ENCODE measurements at places on chromosomes 5 and 9.

GRCh38 chr5:106675687-106676086, 995.0 kb downstream of the EFNA5 start:
- DNase-seq = no peak

GRCh38 chr9:29799227-29799626, 2225.9 kb upstream of the C9orf72 start:
- no peak for DNase-seq

DNA sequence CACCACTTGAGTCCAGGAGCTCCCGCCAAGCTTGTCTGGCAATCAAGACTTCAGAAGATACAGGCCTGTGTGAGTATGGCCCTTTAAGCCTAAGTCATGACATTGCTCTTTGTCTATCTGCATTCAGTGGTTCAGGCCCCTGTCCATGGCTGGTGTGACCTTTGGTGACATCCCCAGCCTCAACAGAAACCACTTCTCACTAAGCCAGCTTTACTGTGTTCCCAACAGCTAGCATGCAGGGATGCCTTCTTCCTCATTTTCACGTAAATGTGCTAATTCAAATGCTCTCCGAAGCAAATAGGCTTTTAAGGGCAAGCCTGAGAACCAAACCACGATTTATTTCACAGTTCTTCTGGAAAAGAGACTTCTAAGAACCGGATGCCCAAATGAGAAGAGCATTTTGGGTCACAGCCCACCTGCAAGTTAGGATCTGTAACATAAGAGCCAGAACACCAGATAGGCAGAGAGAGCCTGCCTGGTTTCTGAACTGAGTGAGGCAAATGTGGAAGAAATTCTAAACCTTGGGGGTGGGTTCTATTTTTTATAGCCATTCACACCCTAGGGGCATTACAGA, 14.9 kb downstream of the CD180 start:
- DNase-seq = no peak

GRCh38 chr5:16617274-16617968, 624 bp upstream of the RETREG1 start:
- DNase-seq = peak; percentile 41

DNA sequence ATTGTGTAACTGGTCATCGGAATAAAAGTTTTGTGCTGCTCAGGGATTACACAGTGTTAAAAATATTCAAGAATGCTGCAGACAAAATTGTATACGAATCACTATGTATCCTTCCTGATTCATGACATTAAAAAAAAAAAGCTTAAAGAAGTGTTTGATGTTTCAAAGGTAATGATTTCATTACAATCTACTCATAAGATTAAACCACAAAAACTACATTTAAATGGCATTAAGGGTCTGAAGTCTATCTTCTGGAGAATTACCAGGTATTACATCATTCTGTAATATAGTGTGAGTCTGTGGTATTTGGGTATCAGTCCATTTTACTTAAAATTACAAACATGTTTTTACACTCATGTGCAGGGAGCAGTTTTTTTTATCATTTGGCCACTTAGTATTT, 324.4 kb downstream of the NDUFS4 start:
- DNase-seq = no peak

GRCh38 chr9:21434202-21435014, 5.8 kb upstream of the IFNA1 start:
- DNase-seq = peak; percentile 14

GRCh38 chr9:113566712-113567071, 103.2 kb downstream of the RGS3 start:
- no peak for DNase-seq

DNA sequence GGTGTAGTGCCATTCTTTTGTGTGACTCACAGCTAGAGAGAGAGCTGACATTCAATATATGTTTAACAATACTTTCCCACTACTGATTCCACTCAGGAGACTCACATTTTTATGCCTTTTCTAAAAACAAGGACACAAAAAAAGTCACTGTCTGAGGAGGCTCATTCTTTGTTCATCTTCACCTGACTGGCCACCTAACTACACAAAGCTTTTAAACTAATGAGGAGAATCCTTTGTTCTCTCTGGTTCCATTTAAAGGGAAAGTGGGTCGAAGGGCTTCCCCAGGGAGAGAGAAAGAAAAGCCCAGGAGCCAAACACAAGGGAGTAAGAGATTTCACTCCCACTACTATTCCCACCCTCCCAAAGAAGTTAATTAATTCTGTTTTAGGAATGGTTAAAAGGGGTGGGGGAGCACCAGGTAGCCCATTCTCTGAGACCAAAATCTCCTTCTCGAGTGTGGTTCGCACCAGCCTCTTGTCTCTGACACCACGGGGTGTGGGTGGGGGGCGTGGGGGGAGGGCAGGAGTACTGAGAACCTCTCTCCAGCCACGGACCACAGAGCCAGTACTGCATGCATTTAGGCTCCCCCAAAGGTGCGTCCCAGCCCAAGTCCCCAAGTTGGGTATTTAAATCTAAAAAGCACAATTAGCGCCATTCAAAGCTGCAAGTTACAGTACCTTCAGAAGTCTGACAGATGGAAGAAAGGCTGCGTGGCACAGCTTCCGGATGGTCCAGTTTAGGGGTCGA, 747 bp downstream of the TRPM3 start:
- DNase-seq = no peak

DNA sequence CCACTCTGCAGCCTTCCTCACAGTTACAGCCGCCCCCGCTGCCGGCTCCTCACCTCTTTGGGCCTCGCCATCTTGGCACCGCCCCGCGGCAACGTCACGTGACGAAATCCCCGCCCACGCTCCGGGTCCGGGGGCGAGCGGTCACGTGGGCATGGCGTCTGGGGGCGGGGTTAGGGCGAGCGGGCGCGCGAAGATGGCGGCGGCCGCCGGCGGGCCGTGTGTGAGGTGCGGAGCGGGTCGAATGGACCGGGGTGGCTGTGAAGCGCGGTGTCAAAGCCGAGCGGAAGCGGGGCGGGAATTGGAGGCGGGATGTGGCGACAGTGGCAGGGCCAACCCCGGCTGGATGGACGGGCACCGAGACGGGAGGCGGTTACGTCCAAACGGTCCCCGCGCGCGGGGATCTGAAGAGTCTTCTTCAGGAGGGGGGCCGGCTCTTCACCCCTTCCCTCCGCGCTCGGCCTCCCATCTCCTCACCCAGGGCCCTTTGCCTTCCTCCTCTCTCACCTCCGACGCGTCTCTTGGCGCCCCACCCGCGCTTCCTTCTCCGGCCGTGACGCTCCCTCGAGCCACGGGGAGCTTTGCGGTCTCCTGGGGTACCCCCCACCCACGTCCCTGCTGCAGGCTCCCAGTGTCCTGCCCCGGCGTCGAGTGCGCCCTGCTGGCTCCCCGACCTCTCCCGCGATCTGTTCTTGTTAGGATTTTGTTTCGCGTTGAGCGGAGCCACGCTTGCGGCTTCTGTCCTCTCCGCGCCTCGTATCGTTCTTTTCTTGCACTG, at the start of the genes DOLK and NUP188:
TSS of gene DOLK (minus strand) at position 77 of the 775 bp plus-strand sequence. CDS start 300 bp downstream, outside the sequence.
TSS of gene NUP188 (plus strand) at position 173 of the 775 bp plus-strand sequence. CDS start at position 194, 21 bp downstream.
- DNase-seq = peak; percentile 95

- DNase-seq = no peak
Measured at GRCh38 chr5:8750100-8750499, 795.8 kb downstream of the SEMA5A start.

DNA sequence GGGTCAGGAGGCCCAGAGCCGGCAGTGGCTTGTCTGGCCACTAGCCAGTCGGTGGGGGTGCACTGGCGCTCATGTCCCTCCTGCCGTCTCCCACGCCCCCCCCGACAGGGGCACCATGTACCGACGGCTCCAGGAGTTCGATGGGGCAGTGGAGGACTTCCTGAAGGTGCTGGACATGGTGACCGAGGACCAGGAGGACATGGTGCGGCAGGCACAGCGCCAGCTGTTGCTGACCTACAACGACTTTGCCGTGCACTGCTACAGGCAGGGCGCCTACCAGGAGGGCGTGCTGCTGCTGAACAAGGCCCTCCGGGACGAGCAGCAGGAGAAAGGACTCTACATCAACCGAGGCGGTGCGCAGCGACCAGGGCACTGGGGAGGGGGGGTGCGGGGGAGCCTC, 8.1 kb downstream of the TTC16 start:
- no peak for DNase-seq

DNA sequence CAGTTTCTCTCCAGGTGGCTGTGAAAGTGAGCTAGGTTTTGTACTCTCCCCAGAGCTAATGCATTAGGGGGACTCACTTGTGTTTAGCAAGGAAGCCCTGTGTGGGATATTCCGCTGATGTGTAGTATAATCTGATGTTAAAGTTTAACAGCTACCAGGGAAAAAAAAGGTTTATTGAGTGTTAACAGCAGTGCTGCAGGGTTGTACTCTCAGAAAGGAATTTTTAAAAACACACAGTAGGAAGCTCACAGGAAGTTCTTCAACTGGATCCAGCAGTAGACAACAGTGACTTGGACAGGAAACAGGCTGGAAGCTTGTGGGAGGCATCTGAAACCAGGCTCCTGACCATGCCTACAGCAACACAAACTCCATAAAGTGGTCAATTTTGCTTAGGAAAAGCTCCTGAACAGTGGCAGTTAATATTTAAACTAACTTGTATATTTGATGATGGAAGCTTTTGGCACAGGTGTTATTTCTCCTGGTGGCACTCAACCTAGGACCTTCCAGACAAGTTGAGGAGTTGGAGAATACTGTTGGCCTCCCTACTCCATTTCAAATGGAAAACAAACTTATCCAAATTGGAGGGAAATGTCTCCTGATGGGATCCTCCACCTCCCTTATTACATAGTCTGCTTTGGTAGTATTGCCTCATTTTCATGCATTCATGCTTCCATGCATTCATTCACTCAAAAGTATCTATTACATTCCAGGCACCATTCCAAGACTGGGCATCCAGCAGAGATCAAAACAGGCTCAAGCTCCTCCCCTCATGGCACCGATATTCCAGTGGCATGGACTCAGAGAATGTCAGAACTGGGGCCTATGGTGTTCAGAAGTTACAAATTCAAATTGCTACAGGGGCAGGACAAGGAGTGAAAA, 54.7 kb downstream of the FOXD1 start:
- DNase-seq = no peak

- no peak for DNase-seq
Measured at GRCh38 chr9:18343784-18344183, 130.2 kb upstream of the ADAMTSL1 start.

DNA sequence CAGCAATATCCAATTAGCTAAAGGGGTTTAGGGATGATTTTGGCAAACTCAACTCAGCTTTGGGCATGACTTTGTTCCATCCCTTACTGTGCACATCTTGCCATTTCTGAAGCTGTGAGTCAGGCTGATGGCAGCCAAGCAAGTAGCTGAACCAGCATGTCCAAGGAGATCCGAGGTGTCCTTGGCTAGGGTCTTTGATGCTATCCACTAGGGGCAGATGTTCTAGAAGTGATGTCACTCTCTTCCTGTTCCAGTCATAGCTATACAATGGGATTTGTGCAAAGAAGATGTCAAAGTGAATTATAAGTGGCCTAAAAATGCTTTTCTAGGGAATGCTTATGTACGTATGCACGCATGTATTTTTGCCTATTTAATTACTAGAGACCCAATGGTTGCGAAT, 160.8 kb upstream of the PAPPA start:
- DNase-seq = no peak

- DNase-seq = no peak
Measured at GRCh38 chr5:140072812-140073211, 29.7 kb upstream of the NRG2 start.

DNA sequence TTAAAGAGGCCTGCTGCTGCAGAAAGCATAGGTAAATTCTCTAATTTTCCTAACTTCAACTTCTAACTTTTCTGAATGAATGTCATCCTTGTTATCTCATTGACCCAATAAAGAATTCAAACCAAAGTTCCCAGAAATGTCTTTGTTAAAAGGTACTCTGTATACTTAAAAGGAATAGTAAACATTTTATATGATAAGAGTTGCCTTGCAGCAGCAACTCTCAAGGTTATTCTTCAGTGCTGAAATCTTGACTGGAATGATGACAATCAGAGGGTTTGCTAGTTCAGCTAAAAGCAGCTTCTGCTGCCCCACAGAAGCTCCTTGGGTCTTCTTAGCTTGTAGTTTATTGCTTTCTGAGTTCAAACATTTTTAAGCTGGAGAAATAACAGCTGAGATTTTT, 28.3 kb downstream of the FGF10 start:
- DNase-seq = no peak

GRCh38 chr9:7894231-7894630, 94.7 kb upstream of the DMAC1 start:
- no peak for DNase-seq

- no peak for DNase-seq
Measured at GRCh38 chr5:96573513-96573894, 88.7 kb upstream of the CAST start.

DNA sequence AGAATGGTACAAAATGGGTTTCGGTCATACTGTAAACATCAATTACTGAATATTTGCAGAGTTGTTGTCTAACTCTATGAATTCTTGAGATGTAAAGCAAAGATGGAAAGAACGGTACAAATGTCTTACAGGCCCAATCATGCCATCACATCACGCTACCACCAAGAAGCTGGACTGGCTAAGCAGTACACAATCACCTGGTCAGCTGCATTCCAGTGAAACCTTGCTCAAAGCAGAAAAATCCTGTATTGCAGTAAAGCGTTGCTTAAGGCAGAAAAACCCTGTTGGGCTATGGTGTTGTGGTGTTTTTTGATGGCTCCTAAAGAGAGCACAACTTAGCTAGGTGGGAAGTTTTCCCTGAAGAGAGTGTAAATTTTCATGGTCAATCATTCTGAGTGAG, 112.6 kb upstream of the RASA1 start:
- no peak for DNase-seq

DNA sequence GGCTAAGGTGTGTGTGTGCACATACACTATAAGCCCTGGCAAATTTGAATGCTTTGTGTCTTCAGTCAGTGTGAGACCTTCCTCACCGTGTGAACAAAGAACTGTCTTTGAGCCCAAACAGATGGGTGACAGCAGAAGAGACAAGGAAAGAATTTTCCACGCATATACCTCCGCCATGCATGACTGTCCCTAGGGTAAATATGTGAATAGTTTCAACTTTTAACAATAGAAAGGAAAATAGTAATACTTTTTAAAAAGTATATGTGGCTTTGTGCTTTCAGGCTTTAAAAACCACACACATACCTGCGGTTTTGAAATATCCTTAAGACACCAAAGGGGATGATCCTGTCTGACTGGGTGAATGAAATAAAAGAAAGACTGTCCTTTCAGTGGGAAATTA, 438.6 kb upstream of the MPDZ start:
- no peak for DNase-seq

DNA sequence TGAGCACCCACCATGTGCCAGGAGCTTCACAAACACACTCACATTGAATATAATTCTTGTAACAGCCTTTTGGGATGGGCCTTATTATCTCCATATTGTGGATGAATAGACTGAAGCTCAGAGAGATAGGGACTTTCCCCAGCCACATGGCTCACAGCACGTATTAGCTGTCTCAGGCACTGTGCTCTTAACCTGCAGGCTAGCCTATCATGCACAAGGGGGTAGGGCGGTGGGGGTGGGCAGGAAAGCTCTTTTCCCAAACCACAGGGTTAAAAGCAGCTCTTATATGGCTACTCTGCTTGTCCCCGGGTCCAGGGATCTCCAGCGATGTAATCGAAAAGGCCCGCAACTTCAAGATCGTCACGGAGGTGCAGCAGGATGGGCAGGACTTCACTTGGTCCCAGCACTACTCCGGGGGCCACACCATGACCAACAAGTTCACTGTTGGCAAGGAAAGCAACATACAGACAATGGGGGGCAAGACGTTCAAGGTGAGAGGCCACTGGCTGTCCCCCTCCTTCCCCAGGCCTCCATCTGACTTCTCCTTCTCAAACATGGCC, 2.6 kb downstream of the FABP6 start:
- DNase-seq = no peak

- DNase-seq = no peak
Measured at GRCh38 chr5:88045165-88045564, 223.5 kb downstream of the TMEM161B start.
